ENCODE measurements at places on chromosomes 5 and 9. TPM values are rescaled to one million over a fixed set of nuclear protein-coding genes. Genes with fewer than 3 reads are reported as not detected.

The PTGS1 gene
- total RNA-seq: 6.2 TPM

The AMBP gene
- total RNA-seq: 0.23 TPM

The PCDHB4 gene
- total RNA-seq: 1.7 TPM

The OTP gene
- not detected for total RNA-seq

The TICAM2 gene
- 1.9 TPM for total RNA-seq

The QRFP gene
- 1.0 TPM for total RNA-seq

The CACNA1B gene
- 6.0 TPM for total RNA-seq

The PALM2AKAP2 gene
- 0.27 TPM for total RNA-seq

The PPP6C gene
- total RNA-seq: 28.8 TPM

The MARVELD2 gene
- 9.5 TPM for total RNA-seq

The CTXN3 gene
- not detected for total RNA-seq

The TRIO gene
- total RNA-seq: 90.3 TPM

The PRR7 gene
- total RNA-seq: 8.7 TPM

The PCDHGA4 gene
- 10.5 TPM for total RNA-seq

The SYNPO gene
- total RNA-seq: 13.7 TPM

The MUSK gene
- 7.6 TPM for total RNA-seq

The TAF1L gene
- 2.0 TPM for total RNA-seq

The LCN12 gene
- 13.7 TPM for total RNA-seq

The ATP6V0E1 gene
- total RNA-seq: 232 TPM

The FAM221B gene
- 5.1 TPM for total RNA-seq

The BRD3 gene
- total RNA-seq: 44.3 TPM

The MELK gene
- 21.0 TPM for total RNA-seq

The PCDHA13 gene
- 1.3 TPM for total RNA-seq

The SPATA31D4 gene
- total RNA-seq: 0.51 TPM

The PELO gene
- 14.9 TPM for total RNA-seq

The C9 gene
- not detected for total RNA-seq

The CXCL14 gene
- total RNA-seq: 2.4 TPM

The UGT3A2 gene
- total RNA-seq: 0.55 TPM

The ARHGEF37 gene
- total RNA-seq: 61.1 TPM

The GPRIN1 gene
- 0.14 TPM for total RNA-seq

The ABHD17B gene
- total RNA-seq: 42.4 TPM

The DDX4 gene
- total RNA-seq: not detected

The TOR1A gene
- 37.1 TPM for total RNA-seq

The SLC9A3 gene
- total RNA-seq: 4.3 TPM

The TMEM38B gene
- total RNA-seq: 14.9 TPM

The PCDHB9 gene
- total RNA-seq: 4.2 TPM

The COL5A1 gene
- 16.9 TPM for total RNA-seq

The PRR16 gene
- total RNA-seq: 13.4 TPM

The LHX2 gene
- total RNA-seq: 0.23 TPM

The SPINK13 gene
- not detected for total RNA-seq

The PCDHB15 gene
- 12.4 TPM for total RNA-seq

The TRIP13 gene
- 11.9 TPM for total RNA-seq

The ESM1 gene
- total RNA-seq: not detected

The RABGAP1 gene
- 59.8 TPM for total RNA-seq

The PCDHA9 gene
- total RNA-seq: 0.14 TPM

The LHFPL2 gene
- total RNA-seq: 40.4 TPM

The ZNF618 gene
- total RNA-seq: 11.3 TPM

The BRINP1 gene
- total RNA-seq: 0.96 TPM

Data from prostate gland (tissue), 2 donors.